ENCODE measurements at places on chromosomes 16 and 17.
A peak's percentile ranks its signal among the peaks of the same experiment; 100 is the strongest.

DNA sequence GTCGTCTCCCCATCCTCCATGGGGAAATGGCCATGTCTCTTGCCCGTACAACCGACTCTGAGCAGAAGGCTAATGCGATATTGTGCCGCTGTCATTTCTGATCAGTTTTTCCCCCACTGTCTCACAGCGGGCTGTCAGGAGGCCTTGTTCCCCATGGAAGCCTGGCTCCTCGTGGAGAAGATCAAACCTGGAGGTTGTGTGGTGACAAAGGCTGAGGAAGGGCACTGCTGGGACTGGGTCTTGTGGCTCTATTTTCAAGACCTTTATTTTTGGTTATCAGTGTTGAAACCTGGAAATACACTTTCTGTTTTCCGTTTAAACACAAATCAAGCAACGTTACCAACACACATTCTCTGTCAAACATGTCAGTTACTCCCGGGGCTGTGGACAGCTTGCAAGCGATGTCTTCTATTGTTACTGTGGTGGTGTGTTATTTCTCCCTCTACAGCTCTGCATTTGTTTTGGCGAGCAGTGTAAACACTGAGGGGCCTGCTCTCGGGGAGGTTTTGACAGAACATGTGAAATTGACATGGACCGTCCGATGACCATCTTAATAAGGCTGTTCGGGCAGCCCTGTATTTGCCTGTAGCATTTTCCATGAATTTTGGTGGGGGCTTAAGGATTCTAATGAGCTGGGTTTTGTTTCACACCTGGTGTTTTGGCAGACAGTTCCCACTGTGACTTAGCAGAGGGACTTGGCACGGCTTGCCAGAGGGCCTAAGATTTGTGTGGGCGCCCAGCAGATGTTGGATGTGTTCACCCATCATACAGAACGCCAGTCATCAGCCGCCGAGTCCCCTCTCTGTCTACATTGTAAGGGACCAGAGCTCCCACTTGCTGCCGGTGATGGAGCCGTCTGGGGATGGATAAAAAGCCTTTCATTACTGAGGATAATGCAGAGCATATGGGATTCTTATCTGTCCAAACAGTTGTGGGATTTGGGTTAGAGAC is 12.5 kb downstream of the RBFOX1 start:
- DNase-seq = no peak

- no peak for DNase-seq
Observed at GRCh38 chr16:74480150-74481029, 59.1 kb upstream of the CLEC18B start.

GRCh38 chr17:7233701-7234082 is 625 bp downstream of the DVL2 start:
- no peak for DNase-seq

- DNase-seq = no peak
Observed at GRCh38 chr17:51010173-51010675, 110.4 kb downstream of the SPAG9 start.

DNA sequence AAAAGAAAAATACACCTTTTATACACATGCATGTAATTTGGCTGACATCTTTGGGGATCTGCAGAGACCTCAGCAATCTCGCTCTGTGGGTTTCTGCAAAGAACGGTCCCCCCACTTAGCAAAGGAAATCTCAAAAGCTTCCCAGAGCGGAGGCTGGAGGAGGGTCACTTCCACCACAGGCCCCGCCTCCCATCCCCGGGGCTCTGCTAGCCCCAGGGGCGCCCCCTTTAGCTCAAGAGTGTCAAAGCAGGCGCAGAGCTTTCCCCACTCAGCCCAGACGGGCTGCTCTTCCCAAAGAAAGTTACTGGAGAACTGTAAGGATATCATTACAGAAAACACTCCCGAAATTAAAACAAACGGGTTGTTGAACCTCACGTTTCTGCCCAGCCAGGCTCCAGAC is 11.4 kb downstream of the SLC13A5 start:
- peak; percentile 31 for DNase-seq

- no peak for DNase-seq
Observed at GRCh38 chr17:38565853-38566665, 39.7 kb downstream of the SRCIN1 start.
